ENCODE measurements at places on chromosomes 7 and 10. TPM values are rescaled to one million over a fixed set of nuclear protein-coding genes. Genes with fewer than 3 reads are reported as not detected.

Gene MMRN2
- polyA plus RNA-seq, result 0.63 TPM

Gene PCLO
- 0.13 TPM for polyA plus RNA-seq

Gene PTPRN2
- polyA plus RNA-seq, result 1.4 TPM

Gene ASZ1
- not detected for polyA plus RNA-seq

Gene ADAM12
- not detected for polyA plus RNA-seq

Gene MEIG1
- not detected for polyA plus RNA-seq

Gene PAPSS2
- 20.0 TPM for polyA plus RNA-seq

GRCh38 chr7:93551063-93551895, 23.2 kb downstream of the CALCR start:
- DNase-seq, result no peak

GRCh38 chr7:28107960-28108359, 72.6 kb downstream of the JAZF1 start:
- no peak for DNase-seq

DNA sequence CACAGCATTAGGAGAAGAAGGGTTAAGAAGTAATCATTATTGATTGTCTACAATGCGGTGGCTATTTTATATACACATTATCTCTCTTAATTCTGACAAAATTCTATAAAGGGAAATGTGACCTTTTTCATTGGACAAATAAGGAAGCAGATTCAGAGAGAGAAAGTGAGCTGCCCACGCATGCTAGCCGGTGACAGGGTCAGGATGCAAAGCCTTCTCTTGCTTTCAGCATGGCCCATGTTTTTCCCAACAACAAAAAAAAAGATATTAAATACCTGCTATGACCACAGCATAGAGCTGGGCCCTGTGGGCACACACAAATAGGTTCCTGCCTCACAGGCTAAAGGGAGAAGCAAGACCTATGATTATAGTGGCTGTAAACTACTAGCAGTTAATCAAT, 66.8 kb downstream of the PPP1R3C start:
- DNase-seq, result no peak

GRCh38 chr7:129376076-129376777, 58.0 kb upstream of the STRIP2 start:
- no peak for DNase-seq

GRCh38 chr7:103317009-103317408, 19.8 kb downstream of the PMPCB start:
- no peak for DNase-seq

DNA sequence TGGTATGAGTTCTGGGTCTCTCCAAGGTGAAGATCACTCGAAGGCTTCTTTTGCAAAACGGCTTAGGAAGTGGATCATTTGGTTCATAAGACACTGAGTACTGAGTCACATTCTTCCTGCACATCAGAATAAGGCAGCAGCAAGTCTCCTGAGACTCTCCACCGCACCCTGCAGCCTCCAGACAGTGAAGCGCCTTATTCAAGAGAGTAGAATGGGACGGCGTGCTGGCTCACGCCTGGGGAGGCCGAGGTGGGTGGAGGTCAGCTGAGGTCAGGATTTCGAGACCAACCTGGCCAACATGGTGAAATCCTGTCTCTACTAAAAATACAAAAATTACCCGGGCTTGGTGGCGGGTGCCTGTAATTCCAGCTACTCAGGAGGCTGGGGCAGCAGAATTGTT, 70.3 kb downstream of the C10orf143 start:
- DNase-seq, result no peak

GRCh38 chr10:113454341-113455061, 98.4 kb upstream of the HABP2 start:
- peak; percentile 61 for DNase-seq

GRCh38 chr10:131937836-131938235, 37.0 kb downstream of the PPP2R2D start:
- DNase-seq, result no peak

DNA sequence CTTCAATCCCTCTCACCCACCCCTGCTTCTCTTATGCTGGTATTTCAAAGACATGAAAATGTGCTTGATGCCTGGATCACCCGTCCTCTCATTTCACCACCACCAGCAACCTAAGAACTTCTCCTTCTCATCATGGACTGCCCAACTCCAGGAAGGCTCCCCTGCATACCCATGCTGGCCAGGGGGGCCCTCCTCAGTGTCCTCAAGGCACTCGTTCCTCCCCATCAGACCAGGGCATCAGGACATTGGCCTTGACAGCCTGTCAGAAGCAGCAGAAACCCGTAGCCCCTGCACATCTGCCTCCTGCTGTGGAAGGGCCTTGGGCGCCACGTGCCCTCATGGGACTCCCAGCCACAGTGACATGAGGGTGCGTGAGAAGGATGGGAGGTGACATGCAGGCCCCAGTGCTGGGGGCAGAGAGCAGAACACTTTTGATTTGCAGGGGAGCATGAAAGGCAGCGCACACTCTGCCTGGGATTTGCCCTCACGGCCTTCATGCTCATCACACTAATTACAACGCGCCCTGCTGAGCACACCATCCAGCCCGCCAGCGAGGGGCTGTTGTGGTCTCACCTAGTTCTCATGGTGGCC, 1.9 kb upstream of the HSPA12A start:
- no peak for DNase-seq

GRCh38 chr7:21198921-21199320, 229.0 kb upstream of the SP4 start:
- no peak for DNase-seq

DNA sequence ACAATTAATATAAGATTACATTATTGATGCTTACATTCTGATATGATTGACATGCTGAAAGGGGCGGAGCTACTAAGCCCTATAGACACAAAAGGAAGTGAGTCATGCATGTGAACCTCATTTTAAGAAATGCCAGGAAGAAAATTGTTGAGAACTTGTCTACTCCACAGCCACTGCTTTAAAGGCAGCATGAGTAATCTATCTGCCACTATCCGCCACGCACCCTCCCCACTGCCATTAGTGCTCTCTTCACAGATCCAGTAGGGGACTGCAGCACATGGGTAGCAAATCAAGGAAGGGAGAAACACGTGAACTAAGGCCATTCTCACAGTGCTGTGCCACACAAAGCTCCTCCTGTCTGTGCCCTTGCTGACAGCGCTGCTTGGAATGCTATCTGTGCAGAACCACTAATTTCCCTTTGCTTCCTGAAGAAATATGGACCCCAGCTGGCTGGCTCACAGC, 524.8 kb downstream of the GRM8 start:
- DNase-seq, result no peak

DNA sequence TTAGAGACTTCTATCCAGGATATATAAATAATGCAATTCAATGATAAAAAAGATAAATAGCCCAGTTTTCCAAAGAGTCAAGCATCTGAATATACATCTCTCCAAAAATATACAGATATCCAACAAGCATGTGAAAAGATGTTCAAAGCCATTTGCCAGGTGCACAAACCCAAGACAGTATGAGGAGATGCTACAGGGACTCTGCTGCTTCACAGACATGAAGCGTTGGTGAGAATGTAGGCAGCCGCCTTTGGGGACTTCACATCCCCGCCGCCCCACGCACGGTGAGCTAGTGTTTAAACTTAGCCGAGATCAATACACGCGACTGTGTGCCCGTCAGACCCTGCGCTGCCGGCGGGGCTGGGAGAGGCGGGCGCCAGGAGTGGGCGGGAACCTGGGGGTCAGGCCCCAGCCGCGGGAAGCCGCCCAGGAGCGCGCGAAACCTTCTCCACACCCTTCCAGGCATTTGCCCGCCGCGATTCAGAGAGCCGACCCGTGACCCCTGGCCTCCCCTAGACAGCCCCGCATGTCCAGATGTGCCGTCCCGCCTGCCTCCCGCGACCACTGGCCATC, 927 bp upstream of the ALOX5 start:
- peak; percentile 56 for DNase-seq

DNA sequence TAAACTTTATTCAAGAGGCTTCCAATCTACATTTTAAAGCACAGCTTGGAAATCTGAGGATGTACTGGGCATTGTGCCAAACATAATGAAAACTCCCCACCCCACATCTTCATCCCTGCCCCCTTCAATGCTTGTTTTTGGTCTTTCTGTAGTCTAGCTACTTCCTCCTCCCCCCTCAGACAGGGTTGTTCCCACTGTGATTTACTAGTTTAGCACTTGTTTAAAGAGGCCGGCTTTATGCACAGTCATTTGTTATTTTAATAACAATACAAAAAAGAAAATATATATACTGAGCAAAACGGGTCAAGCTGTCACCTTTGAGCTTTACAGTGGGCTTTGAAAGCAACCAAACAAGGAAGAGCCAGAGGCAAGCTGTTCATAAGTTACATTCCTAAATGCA, 132.6 kb downstream of the CHRM2 start:
- no peak for DNase-seq

GRCh38 chr10:128540128-128540762, 414.0 kb upstream of the MKI67 start:
- no peak for DNase-seq

- DNase-seq, result no peak
Measured at GRCh38 chr10:129613377-129613980, 146.4 kb downstream of the MGMT start.

DNA sequence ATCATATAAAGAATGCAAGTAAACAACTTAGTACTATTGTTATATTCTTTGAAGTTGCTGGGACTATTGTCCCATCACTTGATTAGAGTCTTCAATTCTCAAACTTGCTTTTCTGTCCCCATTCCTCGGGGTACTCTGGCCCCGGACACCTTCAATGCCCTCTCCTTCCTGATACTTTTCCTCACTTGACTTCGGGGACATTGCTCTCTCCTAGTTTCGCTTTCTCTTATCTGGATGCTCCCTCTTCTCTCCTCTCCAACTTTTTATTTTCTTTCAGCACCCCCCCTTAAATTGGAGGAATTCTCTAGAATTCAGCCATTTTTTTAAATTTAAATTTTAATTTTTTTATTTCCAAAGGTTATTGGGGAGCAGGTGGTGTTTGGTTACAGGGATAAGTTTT, 10.6 kb upstream of the OPTN start:
- no peak for DNase-seq

GRCh38 chr7:3146571-3147226, 103.0 kb upstream of the CARD11 start:
- no peak for DNase-seq

GRCh38 chr10:44312401-44312800, 72.5 kb downstream of the CXCL12 start:
- no peak for DNase-seq

DNA sequence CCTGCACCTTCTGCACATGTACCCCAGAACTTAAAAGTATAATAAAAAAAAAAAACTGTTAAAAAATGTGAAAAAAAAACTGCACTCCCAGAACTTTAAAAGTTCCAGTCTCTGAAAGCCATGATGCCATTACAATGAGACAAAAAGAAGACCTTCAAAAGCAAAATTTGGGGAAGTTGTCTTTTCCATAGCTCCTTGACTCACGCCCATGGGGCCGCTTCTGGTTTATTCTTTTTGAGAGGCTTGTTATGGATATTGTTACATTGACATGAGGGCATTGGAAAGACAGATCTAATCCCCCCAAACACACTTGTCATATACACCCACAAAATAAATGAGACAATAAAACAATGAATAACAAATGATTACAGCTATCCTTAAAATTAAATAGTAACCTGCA, 798 bp downstream of the BLNK start:
- no peak for DNase-seq
